ENCODE measurements at places on chromosomes 16 and 17.

GRCh38 chr16:17412791-17413190, 58.0 kb downstream of the XYLT1 start:
- no peak for DNase-seq

DNA sequence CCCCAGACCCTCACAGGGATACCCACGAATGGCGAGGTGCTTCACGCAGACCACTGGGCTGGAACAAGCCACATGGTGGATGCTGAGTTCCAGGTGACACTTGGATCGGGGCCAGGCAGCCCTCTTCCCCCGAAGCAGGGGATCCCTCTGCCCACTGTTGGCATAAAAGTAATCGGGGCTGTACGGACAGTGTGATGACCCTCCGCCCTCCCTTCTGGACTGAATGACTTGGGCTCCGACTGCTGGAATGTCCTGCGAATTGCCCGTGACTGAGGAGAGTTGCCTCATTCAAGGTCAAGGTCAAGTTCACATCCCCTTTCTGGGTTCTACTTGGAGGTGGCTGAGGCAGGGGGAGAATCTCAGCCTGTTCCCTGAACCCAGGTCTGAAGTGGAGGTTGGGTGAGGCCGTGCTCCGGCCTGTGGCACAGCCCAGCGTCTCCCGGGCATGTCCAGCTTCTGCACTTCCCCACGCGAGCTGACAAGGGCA, 28.5 kb upstream of the CREBBP start:
- DNase-seq: no peak

- DNase-seq: no peak
Measured at GRCh38 chr17:15783461-15783860, 51.4 kb downstream of the TBC1D26 start.

- DNase-seq: no peak
Measured at GRCh38 chr16:28609631-28610594, at the start of gene SULT1A1. TSS of gene SULT1A1 (minus strand) at chr16:28610044. CDS start at chr16:28608855, 1,189 bp downstream.

DNA sequence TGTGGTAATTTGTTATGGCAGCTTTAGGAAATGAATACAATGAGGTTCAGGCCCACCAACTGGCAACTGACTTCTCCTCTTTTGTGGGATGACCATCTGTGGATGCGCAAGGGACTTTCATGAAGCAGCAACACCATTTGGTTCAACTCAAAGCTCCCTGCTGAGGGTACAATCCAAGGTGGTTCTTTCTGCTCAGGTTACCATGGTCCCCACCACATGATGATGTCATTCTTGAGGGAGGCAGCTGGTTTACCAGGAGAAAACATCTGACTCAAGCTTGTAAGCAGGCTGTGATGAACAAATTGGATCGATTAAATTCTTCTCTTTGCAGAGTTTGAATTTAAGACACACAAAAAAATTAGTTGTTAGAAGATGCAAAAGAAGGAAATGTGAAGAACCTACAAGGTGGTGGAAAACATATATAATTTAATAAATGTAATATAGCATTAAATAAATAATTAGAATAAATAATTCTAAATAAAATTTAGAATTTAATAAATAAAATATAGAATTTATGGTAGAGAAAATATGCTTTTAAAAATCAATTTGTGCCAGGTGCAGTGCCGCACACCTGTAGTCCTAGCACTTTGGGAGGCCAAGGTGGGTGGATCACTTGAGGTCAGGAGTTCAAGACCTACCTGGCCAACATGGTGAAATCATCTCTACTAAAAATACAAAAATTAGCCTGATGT, 67.6 kb upstream of the ANKFN1 start:
- no peak for DNase-seq

DNA sequence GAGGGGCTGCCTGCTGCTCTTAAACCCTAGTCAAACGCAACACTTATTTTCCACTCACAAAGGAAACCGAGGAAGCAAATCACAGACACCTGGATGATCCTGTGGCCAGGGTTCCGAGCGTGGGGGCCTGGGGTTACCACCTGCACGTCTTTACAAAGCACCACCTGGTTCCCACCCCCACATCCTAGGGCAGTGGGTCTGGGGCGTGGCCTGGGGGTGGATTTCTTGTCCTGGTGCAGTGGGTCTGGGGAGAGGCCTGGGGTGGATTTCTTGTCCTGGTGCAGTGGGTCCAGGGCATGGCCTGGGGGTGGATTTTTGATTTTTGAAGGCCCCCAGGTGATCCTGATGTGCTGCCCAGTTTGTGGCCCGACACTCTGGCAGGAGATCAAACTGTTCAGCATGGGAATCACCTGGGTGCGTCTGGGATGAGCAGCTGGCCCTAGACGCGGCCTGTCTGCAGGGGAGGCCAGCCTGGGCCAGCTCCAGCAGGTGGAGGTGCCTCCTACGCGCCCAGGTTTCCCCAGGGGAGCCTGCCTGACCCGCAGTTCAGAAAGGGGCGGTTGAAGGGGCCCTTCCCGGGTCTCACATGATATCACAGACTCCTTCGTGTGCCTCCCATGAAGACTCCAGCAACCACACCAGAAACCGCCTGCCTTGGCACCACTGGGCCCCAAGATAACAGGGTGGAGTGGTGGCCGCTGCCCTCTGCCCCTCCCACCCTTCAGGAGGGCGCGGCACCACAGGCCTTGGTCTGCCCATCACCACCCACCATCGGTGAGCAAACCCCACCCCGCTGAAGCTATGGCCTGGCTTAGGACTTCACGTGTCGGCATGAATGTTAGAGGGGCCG, 6.3 kb downstream of the HAGH start:
- DNase-seq: no peak

DNA sequence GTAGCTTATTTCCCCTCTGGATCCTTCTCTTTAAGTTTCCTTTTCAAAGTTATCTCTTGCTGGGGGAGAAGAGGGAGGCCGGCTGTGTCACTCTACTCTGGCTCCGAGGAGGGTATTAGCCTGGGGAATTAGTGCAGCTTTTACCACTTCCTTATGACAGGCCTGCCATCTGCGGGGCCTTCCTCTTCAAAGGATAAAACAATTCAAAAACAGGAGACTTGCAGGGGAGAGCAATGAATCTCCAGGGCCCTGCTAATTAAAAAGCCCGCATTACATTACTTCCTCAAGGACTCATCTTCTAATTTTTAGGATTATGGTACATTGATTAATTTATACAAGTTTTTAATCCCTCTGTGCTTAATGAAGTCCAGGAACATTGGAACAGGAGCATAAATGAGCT, 190.9 kb upstream of the CDH5 start:
- no peak for DNase-seq

- DNase-seq: no peak
Measured at GRCh38 chr17:3669085-3669347, 404 bp downstream of the EMC6 start.

- no peak for DNase-seq
Measured at GRCh38 chr16:79845734-79846135, 245.2 kb upstream of the MAF start.

DNA sequence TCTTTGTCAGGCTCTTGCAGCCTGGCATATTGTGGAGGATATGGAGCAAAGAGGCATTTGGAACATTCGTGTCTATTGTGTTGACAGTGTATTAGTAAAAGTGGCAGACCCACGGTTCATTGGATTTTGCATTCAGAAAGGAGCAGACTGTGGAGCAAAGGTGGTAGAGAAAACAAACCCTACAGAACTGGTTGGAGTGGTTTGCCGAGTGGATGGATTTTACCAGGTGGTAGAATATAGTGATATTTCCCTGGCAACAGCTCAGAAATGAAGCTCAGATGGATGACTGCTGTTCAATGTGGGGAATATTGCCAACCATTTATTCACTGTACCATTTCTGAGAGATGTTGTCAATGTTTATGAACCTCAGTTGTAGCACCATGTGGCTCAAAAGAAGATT, 44.5 kb downstream of the EFCAB13 start:
- no peak for DNase-seq

GRCh38 chr17:63589646-63590045, 11.0 kb upstream of the TACO1 start:
- no peak for DNase-seq

DNA sequence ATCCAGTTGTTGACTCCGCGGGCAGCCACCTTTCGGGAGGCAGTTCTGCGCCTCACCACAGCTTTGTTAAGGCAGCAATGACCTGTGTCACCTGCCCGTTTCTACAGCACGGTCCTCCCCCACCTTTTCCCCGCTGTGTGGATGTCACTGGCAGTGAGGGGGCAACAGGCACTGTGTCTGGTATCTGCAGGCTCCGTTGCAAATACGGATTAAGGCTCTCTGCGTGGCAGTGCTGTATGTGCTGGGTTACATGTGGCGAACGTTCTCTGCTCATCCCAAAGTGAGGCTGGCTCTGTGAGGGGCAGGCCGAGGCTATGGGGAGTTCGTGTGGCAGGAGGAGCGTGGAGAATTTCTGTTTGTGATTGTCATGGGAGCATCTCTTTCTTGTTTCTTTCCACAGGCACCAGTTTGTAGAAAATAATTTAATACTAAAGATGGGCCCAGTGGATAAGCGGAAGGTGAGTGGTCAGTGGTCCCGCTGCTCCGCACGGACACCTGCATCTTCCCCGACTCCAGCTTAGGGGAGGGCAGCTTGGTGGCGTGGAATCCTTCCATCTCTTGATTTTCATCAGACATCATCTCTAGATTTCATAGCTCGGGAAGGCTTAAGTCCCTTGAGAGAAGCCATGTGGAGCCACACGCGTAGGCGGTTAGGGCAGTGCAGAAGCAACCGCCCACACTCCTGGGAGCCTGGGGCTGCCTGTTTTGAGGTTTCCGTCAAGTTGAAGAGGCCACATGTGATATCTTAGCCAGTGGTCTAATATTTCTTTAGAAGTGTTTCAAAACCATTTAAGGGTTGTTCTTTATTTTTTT, 57.8 kb downstream of the PDPK1 start:
- no peak for DNase-seq

GRCh38 chr17:79608624-79608959, 2.3 kb downstream of the RBFOX3 start:
- DNase-seq: no peak

DNA sequence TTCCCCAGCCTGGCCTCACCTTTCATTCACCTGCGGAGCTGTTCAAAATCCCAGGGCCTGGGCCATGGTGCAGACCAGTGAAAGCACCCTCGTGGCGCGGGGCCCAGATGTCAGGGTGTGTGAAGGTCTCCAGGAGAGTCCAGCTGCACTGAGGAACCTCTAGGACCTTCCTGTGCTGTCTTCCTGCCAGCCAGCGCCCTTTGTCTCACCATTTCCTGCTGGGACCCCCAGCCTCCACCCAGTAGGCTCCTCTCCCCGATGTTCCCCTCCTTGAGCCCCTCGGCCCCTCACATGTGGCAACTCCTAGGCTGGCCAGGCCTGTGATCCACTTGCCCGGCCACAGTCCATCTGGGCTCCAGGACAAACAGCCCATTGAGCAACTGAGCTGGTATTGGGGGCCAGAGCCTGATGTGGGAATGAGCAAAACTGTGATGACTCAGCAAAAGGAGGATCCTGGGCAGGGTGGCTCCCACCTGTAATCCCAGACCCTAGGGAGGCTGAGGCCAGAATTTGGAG, 677 bp downstream of the SULT1A2 start:
- DNase-seq: no peak

DNA sequence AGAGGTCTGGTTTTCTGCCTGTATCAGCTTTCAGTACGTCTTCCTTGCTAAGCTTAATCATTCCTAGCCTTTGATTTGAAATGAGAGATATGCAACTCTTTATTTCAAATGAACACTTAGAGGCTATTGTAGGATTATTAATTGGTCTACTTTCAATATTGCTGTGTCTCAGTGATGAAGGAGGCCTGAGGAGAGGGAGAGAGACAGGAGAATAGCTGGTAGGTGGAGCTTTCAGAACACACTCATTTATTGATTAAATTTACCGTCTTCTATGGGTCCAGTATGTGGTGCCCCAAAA, 187.0 kb downstream of the BCAS3 start:
- DNase-seq: no peak

GRCh38 chr17:3536716-3537115, 20.9 kb downstream of the TRPV3 start:
- no peak for DNase-seq

- DNase-seq: no peak
Measured at GRCh38 chr17:73586921-73587602, 57.2 kb downstream of the SDK2 start.

DNA sequence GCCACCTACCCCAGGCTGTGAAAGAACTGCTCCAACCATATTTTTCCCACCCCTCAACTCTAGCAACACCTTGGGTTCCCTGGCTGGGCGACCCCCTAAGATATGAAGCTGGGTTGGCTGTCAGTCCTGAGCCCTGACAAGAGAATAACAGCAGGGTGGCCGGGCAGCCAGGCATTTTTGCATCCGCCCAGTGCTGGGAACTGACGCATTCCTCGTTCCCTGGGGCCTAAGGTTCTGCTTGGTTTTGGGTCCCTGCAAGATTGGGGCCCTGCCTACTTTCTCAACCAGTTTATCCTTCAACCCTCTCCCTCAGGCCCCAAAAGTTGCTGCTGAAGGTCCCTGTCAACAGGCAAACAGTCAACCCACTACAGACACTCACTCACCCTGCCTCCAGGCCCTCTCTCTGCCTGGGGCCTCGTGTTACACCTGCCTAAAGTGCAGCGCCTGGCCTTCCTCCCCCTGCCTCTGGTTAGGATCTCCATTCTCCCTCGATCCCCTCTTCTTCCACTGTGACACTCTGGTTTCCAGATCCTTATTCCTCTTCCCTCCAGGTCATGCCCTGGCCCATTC, 151.5 kb downstream of the STX8 start:
- DNase-seq: no peak

DNA sequence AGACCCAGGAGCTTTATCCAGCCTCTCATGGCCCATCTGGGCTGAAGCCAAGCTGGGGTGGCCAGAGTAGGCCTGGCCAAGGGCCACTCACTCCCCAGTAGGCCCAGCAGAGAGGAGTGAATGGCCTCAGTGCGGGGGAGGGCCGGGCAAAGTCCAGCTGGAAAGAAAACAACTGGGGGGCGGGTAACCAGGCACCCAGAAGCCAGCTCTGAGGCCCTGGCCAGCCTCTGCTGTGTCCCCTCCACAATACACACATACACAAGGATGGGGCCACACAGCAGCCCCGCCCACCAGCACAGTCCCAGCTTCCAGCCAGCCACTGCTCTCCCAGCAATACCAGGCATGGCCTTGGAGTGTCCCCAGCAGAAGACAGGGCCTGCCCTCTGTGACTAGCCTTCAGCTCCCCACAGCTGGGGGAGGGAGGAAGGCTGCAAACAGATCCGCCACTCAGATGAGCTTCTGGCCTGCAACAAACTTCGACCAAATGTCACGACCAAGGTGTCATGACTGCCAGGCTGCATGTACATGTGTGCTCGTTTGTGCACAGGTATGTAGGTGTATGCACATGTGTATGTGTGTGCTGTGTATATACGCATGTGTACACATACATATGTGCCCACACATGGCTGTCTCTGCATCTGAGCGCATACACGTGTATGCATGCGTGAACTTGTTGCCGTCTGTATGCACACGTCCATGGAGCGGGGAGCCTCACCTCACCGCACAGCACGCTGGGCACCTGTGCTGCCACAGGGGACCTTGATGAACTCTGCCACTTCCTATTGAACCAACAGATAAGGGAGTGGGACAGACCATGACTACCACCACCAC, 5.0 kb downstream of the CARHSP1 start:
- DNase-seq: no peak

- no peak for DNase-seq
Measured at GRCh38 chr16:56244612-56245011, 53.3 kb downstream of the GNAO1 start.

- DNase-seq: no peak
Measured at GRCh38 chr16:84775262-84775810, 44.4 kb upstream of the CRISPLD2 start.
